ENCODE measurements at places on chromosomes 11 and 22.

DNA sequence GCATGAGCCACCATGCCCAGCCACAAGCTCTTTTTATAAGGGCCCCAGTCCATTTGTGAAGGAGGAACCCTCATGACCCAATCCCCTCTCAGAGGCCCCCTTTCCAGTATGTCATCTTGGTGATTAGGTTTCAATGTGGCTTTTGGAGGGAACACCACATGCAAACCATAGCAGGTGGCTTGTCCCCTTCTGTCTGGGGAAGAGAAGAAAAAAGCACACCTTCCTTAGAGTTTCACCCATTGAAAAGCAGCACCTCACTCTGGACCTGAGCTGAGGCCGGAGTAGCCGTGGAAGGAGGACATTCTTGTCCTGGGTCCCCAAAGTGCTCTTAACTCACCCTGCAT, 25.4 kb downstream of the NEAT1 start:
- DNase-seq, result no peak

DNA sequence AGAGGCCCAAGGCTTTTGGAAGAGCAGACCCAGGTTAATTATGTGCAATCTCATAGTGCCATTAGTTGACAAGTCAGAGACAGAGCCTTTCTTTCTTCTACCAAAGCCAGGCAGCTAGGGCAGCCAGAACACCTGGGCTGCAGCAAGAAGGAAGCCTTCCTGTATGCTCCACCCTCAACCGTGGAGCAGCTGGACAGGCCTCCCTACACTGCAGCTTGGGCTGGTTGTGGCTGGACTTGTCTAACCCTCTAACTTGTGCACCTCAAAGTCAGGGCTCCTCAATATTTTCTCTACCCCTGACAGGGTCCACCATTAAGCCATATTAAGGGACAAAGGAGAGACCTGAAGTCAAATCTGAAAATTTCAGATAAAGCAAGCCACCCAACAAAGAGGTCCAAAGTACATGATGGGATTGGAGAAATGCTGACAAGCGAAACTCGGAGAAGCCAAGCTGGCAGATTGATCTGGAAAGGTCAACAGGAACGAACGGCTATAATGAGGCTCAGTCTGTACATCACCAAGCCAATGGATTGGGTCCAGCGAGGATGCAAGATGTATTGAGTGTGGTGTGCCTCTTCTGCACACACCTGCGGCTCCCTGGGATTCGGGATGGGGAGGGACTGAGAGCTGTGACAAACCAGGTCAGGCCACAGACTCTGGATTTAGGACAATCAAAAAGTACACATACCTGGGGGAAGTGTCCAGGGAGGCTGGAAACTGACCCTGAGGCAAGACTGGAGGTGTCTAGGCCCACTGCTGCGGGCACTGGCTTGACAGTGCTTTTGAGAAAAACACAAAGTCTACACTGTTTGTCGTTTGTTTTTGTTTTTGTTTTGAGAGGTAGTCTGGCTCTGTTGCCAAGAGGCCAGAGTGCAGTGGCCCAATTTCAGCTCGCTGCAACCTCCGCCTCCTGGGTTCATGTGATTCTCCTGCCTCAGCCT, 11.7 kb upstream of the SLC43A3 start:
- DNase-seq, result no peak

DNA sequence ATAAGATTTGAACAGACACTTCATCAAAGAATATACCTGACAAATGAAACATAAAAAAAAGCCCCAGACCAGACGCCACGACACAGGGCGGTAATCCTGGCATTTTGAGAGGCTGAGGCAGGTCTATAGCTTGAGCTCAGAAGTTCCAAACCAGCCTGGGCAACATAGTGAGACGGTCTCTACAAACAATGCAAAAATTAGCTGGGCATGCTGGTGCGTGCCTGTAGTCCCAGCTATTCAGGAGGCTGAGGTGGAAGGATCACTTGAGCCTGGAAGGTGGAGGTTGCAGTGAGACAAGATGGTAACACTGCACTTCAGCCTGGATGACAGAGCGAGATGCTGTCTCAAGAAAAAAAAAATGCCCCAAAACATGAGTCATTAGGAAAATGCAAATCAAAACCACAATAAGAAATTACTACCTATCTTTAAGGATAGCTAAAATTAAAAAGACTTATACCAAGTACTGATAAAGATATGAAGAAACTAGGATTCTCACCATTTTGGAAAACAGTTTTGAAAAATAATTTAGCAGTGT, 91.7 kb upstream of the GRAMD1B start:
- DNase-seq, result no peak

DNA sequence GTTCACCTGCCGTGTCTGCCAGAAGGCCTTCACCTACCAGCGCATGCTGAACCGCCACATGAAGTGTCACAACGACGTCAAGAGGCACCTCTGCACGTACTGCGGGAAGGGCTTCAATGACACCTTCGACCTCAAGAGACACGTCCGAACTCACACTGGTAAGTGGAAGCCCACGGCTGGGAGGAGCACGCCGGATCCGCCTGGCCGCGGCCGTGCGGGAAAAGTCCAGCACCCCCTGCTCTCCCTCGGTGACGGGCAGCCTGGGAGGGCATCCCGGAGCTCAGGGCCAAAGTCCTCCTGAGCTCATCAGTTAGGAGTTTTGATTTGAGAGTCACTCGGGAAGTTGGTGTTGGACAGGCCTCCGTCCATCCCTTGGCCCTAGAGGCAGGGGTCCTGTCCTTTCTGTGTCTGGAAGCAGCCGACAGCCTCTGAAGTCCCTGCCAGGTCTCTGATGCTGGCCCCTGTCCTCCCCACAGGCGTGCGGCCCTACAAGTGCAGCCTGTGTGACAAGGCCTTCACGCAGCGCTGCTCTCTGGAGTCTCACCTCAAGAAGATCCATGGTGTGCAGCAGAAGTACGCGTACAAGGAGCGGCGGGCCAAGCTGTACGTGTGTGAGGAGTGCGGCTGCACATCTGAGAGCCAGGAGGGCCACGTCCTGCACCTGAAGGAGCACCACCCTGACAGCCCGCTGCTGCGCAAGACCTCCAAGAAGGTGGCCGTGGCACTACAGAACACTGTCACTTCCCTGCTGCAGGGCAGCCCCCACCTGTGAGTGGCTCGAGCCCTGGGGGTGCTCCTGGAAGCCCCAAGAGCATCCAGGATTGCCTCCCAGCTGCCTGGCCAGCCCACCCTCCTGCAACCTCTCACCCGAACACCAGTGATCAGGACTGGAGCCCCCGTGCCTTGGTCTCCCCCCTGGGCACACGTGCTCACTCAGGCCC, 8.0 kb downstream of the OVOL1 start:
- no peak for DNase-seq

- DNase-seq, result no peak
These were observed 323.4 kb downstream of the RAB38 start for GRCh38 chr11:87851827-87852226.

- no peak for DNase-seq
These were observed 687 bp upstream of the CALCA start for GRCh38 chr11:14972581-14973495.

GRCh38 chr11:9313648-9314290, 624 bp downstream of the TMEM41B start:
- DNase-seq, result peak; percentile 59

GRCh38 chr22:45094825-45095224, 68.9 kb upstream of the NUP50 start:
- no peak for DNase-seq

GRCh38 chr11:127452533-127452932, 452.0 kb upstream of the KIRREL3 start:
- DNase-seq, result no peak

DNA sequence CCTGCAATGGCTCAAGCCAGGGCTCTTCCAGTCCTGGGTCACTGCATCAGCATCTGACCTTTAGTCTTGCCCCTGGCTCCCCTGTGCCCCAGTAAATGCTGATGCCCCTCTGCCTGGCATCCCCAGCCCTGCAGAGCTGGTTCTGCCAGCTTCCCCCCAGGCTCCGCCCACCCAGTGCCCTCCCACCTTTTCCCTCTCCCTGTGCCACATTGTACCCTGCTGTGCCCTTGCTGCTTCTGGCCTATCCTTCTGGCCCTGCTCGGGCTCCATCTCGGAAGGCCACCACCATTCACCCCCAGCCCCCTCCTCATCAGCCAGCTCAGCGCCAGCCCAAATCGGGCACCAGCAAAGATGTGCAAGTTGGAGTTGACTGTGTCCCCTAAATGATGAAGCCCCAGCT, 7.4 kb downstream of the CAPN5 start:
- DNase-seq, result no peak

DNA sequence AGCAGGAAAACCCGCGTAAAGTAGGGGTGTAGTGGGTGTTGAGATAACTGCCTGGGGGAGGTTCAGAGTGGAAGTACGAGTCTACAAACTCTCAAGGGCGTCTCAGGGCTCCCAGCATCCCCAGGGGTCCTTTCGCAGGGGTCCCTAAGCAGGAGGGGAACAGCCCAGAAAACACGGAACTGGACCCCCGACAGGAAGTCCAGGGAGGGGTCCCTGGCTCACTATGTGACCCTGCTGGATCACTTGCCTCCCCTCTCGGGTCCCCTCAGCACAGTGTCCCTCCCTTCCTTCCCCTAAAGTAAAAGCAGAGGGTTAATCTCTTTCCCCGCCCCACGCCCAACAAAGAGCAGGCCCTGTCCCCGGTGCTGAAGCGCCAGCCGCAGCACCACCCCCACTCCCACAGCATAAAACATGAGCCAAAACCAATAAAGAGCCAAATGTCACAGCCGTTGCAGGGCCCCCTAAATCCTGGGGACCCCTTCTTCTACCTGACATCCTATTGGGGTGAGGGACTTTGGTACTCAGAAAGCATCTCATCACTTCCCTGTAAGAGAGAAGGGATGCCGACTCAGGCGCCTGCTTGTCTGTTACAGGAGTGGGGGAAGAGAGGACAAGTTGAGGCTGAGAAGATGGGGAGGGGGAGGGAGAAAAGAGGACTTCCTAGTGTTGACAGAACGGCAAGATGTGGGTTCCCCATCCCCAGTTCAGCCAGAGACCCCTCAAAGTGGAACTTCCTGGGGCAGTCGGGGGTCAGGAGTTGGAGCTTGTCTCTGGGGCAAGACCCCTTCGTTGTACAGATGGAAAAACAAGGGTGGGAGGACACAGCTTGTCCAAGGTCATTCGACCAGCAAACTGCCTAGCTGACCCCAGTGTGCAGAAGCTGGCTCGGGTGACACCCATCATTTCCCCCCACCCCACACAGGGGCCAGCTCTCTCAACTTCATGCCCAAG, 1.4 kb upstream of the NEFH start:
- peak; percentile 61 for DNase-seq

DNA sequence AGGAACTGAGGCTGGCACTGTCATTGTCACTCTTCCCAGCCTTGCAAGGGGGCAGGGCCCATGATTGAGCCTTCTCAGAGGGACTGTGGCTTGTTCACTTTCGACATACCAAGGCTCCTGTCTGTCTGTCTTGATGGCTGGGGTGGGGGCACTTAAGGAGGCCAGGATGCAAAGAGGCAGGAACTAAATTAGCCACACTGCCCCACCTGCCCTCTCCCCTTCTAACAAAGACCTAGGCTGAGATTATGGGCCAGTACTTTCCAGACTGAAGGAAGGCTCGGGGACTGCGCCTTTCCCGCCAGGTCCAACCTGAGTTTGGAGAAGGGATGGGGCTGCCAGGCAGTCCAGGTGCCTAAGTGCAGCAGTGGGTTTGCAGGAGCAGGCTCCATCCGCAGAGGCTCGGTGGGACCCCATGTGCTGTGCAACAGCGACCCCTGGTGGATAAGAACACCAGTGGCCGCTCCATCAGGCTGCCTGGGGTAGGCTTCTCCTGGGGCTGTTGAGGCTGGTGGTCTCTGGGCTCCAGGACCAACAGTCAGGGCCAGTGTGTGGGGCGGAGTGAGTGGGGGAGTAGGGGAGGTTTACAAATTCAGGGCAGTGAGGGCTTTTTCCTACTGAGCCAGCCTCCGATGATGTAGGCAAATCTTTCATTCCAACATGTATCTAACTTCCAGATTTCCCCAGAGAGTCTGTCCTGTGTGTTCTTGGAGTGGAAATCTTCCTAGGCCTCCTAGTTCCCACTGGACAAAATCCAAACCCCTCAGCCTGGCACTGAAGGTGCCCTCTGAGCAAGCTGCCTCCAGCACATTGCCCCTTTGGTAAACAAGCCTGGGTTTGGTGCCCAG, 93.9 kb downstream of the INSC start:
- peak; percentile 75 for DNase-seq

DNA sequence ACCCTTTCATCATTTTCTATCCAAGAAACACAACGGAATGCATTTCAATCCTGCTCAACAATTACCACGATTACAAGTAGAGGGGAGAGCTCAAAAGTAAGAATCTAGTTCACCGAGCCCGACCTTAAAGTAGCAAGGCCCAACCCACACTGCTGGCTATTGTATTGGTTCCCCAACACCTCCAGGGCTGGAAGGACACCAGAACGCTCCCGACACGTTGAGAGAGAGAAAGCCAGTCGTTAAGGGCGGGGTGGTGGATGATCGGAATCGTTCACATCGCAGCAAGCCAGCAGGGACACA, 690 bp downstream of the CKAP5 start:
- no peak for DNase-seq

DNA sequence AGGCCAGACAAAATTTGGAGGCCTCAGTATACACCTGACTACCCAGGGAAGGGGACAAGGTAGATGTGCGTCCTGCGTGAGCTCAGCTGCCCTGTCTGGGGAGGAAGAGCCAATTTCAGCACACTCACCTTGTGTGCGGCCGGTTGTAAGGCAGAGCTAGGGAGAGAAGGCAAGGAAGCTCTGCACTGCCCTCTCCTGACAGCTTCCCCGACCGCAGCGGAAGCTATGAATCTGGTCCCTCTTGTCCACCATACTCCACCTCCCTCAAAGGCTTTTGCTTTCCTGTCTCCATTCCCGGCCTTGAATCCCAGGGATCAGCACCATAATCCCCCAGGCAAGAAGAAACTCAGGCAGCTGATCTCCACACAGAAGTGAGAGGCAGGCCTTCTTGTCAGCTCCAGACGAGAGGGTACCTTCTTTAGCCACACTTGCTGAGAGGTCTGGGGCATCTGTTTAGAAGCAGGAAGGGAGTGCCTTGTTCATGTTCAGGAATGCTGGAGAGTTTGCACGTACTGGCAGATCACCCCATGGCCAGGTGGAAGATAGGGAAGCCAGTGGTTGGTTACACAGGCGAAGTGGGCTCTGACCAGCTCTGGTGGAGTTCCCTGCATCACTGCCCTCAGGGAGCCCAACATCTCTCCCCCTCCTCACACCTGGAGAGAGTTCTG, 62.5 kb downstream of the FEZ1 start:
- DNase-seq, result peak; percentile 61

DNA sequence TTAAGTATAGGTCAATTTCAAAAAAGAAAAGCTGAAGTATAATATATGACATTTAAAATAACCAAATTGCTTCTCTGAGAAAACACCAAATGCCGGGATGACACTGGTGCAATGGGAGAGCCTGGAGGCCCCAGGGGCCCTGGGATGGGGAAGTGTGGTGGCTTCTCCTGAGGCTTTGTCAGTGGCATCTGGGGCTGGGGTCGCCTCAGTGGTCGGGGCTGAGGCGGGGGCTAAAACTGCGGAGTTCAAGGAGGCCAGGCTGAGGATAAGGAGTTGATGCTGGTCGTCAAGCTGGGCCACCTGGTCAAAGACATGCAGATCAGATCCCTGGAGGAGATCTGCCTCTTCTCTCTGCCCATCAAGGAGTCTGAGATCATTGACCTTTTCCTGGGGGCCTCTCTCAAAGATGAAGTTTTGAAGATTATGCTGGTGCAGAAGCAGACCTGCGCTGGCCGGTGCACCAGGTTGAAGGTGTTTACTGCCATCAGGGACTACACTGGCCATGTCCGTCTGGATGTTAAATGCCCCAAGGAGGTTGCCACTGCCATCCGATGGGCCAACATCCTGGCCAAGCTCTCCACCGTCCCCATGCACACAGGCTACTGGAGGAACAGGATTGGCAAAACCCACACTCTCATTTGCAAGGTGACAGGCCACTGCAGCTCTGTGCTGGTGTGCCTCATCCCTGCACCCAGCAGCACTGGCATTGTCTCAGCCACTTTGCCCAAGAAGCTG, 660.1 kb upstream of the CCDC179 start:
- no peak for DNase-seq

GRCh38 chr11:127217452-127218274, 217.1 kb upstream of the KIRREL3 start:
- DNase-seq, result no peak
